ENCODE measurements at places on chromosomes 11 and 22. TPM values are rescaled to one million over a fixed set of nuclear protein-coding genes. Genes with fewer than 3 reads are reported as not detected.

- no peak for DNase-seq
These were observed 21.7 kb downstream of the SELENOO start for GRCh38 chr22:50222508-50222907.

DNA sequence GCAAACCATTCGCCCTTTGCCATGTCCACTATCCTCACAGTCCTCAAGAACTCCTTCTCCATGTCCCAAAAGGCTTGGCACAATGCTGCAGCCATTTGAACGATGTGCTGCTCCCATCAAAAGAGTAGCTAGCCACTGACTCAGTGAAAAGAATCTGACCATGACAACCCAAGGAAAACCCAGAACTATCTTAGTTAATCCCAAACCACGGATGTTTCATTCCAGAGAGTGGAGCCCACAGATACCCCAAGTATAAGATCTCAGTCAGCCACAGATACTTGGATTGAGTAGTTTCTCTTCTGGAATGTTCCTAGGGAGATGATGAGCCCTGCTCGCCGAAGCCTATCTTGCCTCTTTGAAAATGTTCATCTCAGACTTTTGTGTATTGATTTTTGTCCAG is 176.9 kb downstream of the NAV2 start:
- no peak for DNase-seq

GRCh38 chr22:40238425-40239344 is 61.0 kb downstream of the TNRC6B start:
- DNase-seq: peak; percentile 49

DNA sequence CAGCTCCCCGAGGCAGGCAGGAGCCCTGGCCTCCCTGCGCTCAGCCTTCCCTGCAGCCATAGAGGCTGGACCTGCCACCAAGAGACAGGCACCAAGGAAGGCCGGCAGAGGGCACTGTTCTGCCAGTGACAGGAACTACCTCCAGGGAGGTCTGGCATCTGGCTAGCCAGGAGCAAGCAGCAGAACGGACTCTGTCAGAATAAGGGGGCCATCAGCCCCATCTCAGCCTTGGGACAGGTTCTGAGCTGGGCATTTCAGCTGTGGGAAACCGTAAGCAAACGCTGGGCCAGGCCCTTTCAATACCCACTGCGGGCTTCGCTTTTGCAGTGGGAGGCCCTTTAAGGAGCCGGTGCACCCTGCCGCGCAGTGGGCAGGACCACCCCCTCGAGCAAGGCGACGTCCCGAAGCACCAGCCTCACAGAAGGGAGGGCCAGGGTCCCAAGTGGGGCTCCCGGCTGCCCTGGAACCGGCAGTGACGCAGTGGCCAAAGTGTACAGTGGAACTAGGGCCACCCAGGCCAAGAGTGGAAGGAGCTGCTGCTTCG is 18.2 kb downstream of the IFT27 start:
- DNase-seq: peak; percentile 89

DNA sequence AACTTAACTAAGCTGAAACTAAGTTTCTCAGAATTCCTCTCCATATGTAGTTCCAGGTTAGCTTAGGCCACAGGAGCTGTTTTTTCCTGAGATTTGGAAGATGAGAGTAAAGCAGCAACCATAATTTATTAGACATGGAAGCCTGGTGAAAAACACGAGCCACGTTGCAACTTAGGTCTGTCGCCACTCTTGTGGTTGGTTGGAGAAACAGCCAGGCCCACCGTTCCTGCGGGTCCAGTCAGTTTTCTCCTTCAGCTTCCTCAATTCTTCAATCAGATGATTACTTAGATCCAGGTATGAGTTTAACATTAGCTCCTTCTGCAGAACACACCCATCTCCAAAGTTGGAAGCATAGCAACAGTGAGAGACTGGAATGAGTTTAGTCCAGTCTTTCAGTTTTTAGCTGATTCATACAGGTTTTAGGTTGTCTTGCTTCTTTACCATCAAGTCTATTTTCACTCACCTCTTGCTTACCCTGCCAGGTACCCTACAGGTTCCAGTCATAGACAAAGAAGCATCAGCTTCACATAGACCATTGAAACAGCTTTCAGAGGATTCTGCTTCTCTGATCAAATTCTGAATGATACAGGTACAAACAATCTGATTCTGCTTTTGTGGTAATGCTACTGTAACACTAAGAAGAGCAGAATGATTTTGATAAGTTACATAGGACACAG is 18.6 kb downstream of the CASP12 start:
- no peak for DNase-seq

DNA sequence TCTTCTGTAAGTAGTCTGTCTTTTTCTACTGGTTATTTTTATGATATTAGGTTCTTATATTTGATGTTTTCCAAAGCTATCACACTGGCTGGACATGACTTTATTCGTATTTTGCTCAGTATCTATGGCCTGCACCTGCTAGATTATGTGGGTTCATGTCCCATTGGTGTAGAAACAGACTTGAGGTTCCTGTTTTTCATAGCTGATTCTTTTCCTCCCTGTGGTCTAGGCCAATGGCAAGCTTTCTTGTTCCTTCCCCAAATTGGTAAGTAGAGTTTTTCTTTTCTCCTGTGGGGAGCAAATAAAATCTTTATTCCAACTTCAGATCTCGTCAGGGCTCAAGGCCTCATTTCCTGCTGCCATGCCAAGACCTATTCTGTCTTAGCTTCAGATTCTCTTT is 30.2 kb upstream of the SWAP70 start:
- no peak for DNase-seq

DNA sequence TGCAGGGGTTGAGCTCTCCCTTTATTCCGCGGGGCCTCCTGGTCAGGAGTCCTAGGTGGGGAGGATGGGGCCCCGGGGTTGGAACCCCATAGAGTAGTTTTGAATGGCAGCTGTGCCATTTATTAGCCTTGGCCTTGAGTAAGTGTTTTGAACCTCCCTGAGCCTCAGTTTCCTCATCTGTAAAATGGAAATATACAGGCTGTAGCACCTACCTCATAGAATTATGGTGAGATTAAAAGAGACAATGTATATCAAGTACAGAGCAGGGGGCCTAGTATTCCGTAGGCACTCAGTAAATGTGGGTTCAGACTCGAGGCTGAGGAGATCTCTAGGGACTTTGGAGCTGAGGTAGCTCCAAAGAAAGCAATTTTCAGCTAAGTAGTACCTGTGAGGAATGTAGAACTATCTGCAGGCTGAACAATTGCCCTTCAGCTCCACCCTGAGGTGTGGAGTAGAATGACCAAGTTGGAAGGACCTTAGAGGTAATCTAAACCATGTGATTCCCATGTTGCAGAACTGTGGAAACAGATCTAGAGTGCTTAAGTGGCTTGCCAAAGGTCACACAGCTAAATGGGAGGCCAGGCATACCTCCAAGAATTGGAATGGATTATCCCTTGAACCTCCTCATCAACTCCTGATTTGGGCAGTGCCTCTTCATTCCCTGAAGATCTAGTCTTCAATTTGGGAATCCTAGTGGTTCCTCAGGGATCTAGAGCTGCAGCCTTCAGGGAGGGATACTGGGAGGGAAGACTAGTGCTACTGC is 682 bp downstream of the PGAP2 start:
- DNase-seq: no peak

GRCh38 chr11:10397226-10397987 is 57.7 kb upstream of the AMPD3 start:
- no peak for DNase-seq

DNA sequence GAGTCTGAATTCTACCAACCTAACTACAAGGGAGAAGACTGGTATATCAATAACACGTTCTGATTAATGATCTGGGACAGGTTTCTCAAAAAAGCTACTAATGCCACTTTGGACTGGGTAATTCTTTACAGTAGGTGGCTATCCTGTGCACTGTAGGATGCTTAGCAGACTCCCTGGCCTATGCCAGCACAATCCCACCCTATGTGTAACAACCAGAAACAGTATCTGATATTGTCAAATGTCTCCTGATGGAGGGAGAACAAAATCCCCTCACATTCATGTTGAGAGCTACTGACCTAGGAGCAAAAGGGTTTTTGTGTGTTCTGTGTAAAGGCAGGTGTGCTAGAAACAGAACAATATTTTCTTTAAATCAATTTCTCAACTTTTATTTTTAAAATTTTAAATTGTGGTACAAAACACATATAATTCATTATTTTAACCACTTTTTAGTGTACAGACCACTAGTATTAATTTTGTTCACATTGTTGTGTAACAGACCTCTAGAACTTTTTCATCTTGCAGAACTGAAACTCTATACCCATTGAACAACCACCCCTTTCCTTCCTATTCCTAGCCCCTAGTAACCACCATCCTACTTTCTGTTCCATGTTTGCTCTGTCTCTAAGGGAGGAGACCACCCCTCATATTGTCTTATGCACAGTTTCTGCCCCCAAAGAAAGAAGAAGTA is 2.1 kb upstream of the MS4A6A start:
- no peak for DNase-seq

DNA sequence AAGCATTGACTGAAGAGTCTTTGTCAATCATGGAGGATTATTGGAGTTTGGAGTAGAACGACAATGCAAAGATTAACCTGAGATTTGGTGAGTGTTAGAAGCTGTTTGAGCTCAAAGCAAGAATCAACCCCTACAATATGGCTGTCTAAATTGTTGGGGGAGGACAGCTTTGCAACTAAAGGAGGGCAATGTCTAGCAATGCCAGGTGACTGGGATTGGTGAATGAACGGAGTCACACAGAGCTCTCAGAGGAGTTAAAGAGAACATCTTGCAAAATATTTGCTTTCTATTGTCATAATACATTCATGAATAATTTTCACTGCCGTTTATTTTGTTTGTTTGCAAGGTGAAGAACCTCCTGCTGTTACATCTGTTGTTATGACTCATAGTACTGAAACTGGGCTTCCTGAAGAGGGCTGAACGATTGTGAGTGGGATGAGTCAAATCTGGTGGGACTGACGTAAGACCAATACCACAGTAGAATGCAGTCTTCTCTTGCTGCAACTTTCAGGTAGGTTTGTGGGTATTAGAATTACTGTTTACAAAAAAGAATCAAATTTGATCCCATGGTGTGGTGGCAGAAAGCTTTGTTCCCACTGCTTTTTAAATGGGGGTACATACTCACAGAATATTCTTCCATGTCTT is 281.9 kb downstream of the CADM1 start:
- no peak for DNase-seq

OR52I2 gene
- not detected for total RNA-seq

DNA sequence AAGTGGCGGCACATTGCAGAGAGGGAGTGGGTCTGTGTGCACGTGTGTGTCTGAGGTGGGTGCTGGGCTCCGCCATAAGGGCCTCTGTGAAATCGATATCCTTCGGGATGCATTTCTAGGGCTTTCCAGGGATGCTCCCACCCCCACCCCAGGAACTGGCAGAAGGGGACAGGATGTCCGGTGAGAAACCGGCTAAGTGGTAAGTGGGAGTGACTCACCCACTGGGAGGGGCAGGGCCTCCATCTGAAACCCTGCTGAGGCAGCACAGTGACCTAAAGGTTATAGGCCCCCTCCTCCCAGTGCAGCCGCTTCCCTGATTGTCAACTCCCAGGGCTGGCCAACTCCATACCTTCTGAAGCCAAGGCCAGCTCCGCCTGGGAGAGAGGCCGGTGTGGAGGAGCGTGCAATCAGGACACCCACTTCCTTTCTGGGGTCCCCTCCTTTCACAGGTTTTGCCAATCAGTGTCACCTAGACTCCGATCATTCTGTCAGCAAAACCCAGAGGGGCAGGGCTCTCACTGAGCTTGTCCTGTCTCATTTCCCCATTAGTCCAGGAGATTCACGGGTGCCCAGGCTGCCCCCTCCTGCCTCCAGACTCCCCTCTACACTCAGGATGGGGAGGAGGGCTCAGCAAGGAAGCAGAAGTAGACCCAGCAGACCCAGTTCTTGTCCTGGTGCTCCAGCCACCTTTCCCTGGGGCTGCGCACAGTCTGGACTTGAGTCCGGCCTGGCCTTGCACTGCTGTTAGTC is 44.5 kb downstream of the NECTIN1 start:
- no peak for DNase-seq

UPK3A gene
- 0.65 TPM for total RNA-seq

- DNase-seq: no peak
These were observed 658.5 kb downstream of the BRD1 start for GRCh38 chr22:49169074-49169744.

- DNase-seq: no peak
These were observed 276.9 kb downstream of the KIRREL3 start for GRCh38 chr11:126723665-126724045.

GRCh38 chr22:41034706-41035105 is 57.7 kb upstream of the EP300 start:
- no peak for DNase-seq

Measured in Right ventricle myocardium superior (tissue), 1 donor.